Anterior cingulate cortex (tissue), 58 donors: ENCODE measurements at places on chromosomes 12 and 14.

GRCh38 chr12:61810486-61810885 is 449.7 kb upstream of the USP15 start:
- DNase-seq: no peak

DNA sequence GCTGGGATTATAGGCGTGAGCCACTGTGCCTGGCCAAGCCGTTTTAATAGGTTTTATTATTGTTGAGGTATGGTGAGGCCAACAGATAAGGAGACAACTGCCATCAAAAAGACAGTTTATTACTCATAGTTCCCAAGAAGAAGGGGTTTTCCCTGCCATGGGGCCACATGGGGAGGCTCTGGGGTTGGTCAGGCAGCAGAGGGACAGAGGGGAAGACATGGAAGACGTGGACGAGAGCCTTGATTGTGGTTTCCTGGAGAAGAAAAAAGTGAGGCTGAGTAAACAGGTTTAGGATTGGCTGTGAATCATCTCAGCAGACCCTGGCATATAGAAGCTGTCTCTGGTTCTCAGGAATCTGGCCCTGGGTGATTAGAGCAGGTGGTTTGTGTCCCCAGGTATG is 69.9 kb downstream of the FOXN4 start:
- DNase-seq: no peak

- DNase-seq: no peak
These were observed 12.5 kb upstream of the RABGGTA start for GRCh38 chr14:24283796-24284460.

GRCh38 chr12:46711756-46712155 is 114.0 kb downstream of the SLC38A4 start:
- no peak for DNase-seq

- no peak for DNase-seq
These were observed 59.5 kb upstream of the ANKS1B start for GRCh38 chr12:100044266-100044665.

DNA sequence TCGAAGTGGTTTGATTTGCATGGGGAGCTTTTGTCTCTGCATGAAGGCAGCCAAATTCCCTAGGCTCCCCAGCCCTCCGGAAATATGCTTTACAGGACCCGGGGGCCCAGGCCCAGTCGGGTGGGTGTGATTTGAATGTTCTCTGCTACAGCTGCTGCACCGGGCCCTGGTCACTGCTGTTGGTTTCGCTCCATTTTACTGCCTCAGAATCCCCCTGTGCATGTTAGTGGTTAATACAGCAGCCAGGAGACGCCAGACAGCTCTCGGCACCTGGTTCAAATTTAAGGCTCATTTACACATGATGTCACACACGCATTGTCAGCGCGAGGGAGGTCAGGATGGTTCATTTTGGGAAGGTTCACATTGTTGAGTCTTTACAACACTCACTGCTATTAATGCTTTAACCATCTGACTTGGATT is 99.6 kb downstream of the SLC38A6 start:
- no peak for DNase-seq
